Stimulated activated naive CD8-positive, alpha-beta T cell treated with anti-CD3 and anti-CD28 coated beads, Interleukin-15, amount 100 ng/mL, for 72 hours (primary cell): ENCODE measurements at places on chromosomes 11 and 22.

DNA sequence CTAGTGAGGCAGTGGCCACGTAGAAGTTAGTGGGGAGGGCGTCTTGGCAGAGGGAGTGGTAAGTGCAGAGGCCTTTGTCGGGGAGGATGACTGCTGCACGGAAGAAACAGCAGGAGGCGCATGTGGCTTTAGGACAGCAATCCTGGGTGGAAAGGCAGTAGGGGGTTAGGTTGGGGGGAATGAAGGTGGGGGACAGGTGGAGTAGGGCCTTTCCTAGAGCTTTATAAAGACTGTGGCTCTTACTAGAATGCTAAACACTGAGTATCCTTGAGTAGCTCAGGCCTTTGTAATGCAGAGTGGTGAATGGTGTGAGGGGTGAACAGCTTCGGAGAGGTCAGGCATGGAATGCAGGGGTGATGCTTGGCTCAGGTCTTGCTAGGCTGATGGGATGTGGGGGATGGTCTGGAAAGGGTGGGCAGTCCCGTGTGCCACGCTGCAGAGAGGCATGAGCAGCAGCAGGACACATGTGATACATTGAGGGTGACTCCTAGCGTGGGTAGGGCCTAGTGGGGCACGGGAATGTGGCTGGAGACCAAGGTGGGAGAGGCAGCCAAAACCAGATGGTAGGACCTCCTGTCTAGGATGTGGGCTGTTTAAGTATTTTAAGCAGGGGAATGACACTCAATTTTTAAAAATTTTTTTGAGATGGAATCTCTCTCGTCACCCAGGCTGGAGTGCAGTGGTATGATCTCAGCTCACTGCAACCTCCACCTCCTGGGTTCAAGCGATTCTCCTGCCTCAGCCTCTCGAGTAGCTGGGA lies 19.2 kb downstream of the AP2A2 start:
- DNase-seq, result no peak

DNA sequence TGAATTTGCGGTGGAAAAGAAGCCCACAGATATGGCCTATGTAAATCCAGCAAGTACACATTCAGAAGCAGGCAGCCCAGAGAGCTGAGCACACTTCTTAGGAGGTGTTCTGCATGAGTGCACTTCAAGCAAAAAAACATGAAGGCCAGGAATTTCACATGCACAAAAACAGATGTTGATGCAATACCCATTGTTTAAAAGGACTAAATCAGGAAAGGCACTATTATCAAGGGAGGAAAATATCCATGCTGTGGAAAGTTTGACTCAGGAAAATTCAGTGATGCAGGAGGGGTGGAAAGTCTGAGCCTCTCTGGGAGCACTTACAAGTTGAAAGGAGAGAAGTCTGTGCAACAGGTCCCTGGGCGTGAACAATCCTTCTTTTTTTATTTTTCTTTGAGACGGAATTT lies 15.8 kb upstream of the CARS1 start:
- DNase-seq, result no peak

DNA sequence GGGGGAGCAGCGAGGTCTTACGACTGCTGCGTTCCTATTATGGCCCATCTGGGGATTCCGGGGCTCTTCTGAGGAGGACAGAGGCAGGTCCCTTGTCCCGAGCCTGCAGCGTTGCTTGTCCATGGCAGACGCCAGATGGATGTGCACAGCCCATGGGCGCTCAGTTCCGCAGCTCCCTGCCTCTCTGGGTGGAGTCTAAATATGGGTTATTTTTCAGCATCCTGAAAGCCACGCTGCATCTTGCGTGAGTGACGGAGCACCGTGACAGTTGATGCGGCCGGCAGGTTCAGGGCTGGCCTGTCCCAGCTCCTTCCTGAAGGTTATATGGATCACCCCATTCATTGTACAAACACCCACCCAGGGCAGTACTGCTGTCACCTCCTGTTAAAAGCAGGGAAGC lies 1169.4 kb downstream of the BRD1 start:
- DNase-seq, result no peak

- DNase-seq, result no peak
Observed at GRCh38 chr11:36478700-36479329, 31.3 kb downstream of the TRAF6 start.

DNA sequence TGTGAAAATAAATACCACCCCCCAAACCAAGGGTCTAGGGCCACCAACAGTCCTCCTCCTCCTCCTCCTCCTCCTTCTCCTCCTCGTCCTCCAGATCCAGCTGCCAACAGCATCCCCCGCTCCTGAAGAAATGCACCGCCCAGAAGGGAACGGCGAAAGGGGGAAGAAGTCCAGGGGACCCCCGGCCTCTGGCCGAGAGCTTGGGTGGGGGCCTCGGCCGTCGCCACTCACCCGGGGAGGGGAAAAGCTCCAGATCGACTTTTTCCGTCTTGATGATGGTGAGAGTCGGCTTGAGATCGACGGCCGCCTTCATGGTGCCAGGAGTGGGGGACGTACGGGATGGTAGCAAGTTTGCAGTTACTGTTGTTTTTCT lies 65.7 kb downstream of the ETS1 start:
- DNase-seq, result peak; percentile 53
